CD4-positive, alpha-beta T cell treated with Interleukin-10 for 1 hour (primary cell): ENCODE measurements at places on chromosomes 7 and 10.

DNA sequence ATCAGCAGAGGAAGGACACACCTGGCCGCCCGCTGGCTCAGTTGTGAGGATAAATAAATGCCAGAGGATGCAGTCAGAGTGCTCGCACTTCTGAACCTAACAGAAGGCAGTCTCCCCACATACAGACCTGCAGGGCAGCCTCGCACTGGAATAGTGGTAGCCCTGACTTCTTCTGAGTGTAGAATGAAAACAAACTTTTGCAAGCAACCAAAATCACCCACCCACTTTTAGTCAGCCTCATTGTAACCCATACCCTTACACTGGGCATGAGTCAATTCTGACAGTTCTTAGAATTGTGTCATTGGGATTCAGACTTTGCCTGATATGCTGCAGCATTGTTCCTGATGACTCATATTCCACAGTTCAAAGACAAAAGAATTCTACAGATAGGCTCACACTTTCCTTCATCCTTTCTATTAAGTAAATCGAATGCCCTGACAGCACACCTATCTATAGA, 167.0 kb upstream of the CDK1 start:
- no peak for DNase-seq

- DNase-seq, result no peak
These were observed 43.8 kb upstream of the ATRNL1 start for GRCh38 chr10:115049318-115049717.

DNA sequence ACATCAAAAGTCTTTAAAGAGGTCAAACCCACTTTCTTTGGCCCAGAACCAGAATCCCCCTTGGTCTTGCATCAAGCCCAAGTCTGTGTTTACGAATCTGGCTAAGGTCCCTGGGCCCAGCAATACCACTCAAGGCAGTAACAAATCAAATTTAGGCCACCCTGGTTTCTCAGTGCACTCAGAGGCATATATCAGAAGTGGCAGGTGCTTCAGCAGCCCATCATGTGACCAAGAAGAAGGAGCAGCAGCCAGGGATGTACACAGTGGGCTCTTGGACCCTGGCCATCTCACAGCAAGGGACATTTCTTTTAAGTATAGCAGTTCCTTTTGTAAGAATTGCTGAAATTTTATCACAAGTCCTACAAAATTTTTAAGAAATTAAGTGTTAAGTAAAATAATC, 7.3 kb upstream of the SLC25A13 start:
- no peak for DNase-seq

GRCh38 chr7:84757761-84758160, 429.1 kb downstream of the SEMA3D start:
- no peak for DNase-seq

- DNase-seq, result no peak
These were observed 97.5 kb downstream of the TCF7L2 start for GRCh38 chr10:113047605-113047962.

DNA sequence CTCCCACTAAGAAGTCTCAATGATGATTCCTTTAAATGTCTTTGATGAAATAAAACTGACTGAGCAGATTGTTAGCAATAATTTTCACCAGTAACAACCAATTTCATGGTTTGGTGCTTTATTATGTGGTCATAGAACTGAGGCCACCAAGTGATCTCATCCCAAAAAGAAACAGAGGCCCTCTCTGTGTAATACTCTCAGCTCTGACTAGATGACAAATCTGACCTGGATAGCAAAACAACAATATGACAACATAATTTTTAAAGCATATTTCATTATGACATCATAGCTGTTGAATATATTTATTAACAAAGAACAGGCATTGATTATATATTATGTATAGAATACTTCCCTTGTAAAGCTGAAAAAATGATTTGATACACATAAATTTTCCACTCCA, 5.9 kb downstream of the SEMA3E start:
- no peak for DNase-seq
